Thymus (tissue), 14 donors: ENCODE measurements at places on chromosomes 5 and 9.

DNA sequence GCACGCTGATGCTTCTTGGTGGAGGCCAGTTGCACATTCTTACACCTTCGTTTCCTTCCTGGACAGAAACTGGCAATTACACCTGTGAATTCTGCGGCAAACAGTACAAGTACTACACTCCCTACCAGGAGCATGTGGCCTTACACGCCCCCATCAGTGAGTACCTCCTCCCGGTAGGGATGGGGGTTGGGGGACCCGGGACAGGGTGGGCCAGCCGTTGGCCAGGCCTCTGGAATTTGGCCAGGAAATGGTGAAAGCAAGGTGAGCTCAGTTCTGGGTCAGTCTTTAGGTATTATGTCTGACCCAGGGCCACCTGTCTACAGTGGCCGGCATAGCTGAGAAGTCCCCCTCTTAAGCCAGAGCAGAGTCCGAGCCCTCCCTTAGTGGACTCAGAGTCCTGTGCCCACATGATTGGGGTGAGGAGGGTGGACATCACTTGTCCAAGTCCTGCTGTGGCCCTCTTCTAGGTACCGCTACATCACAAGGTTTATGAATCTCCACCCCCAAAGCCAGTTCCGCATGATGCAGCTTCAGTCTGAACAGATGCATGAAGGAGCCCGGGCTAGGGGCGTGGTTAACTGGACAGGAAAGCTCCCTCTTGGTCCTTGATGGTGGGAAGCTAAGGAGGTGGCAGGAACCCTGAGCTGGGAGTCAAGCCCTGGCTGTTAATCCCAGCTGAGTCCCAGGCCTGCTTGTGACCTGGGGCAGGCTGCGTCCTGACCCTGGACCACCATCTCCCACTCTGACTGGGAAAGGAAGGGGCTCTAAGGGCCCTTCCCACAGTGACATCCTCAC is 61.3 kb downstream of the AMBP start:
- peak; percentile 17 for DNase-seq

DNA sequence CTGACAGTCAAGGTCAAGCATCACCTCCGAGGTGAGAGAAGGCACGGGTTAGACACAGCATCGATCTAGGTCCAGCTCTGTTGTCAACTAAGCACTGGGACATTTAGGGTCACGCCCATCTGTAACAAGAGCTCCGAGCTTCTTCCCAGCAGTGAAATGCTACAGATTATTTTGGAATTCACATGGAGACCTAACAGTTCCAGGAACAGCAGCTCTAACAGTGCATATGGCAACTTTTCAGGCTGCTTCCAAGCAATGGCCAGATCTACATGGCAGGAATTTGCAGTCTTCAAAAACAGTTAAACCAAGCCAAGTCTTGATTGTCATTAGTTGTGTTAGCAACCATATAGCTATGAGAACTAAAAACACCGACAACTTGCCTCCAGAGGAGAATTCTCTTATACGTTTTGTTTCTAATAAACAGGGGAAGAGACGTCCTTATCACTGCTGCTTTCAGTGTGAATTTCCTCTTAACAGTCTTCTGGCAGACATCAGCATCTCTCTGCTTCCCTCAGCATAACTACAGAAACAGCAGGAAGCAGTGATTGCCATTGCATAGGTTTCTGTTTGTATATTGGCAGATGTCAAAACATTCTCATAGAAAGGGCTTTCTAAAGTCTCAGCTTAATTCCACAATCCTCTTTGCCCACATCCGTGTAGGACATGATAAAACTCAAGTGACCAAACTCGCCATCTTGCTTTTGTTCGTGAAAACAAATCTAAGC is 242.1 kb upstream of the DAPK1 start:
- DNase-seq, result no peak

DNA sequence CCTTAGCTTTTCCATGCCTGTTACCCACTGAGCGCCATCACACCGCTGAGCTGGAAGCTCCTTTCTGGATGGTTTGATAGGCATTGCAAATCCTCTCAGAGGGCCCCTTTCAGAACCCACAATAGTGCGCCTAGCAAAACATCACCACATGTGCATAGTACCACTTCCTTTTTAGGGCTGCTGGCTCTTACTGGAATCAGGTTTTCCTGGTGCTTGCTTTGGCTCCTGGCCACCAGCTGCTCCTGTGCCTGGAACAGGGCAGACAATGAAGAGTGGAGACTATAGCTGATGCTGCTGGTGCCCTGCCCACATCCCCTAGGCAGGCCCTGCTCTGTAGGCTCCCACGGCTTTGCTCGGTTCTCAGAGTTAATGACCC is 163.6 kb upstream of the SEMA6A start:
- DNase-seq, result no peak

DNA sequence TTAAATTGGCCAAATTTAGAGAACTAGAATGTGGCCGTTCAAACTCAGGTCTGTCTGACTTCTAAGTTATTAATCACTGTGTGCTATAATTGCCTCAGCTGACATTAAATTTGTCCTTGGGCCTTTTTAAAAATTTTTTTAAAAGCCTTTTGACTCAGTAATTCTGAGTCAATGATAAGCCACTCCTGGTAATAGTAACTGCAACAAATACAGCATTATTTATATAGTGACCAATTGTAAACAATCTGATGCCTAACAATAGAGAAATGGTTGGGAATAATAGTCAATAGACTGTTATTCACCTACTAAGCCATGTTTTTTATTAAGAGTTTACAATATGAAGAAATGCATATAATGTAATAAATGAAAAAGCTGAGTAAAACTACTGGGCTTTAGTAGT is 70.9 kb upstream of the FSD1L start:
- DNase-seq, result no peak

- no peak for DNase-seq
These were observed 46.2 kb downstream of the RNF145 start for GRCh38 chr5:159163027-159163700.

- DNase-seq, result no peak
These were observed 13.7 kb upstream of the FAM120AOS start for GRCh38 chr9:93467062-93467416.

DNA sequence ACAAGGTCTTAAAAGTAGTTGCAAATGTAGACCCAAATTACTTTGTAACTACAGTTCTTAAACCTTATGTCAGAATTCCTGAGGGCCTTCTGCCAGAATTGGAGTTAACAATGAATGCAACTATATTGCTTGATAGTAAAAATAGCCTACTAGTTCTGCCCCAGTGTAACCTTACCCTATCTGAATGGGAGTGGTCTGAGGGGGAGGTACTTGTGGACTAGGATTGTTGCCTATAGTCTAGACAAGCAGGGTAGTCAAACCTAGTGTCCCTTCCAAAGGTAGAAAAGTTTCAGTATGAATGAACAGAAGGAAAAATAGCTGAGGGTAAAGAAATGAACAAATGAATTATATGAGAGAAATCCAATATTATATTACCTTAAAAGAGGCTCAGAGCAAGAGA is 242.2 kb downstream of the PJA2 start:
- no peak for DNase-seq

DNA sequence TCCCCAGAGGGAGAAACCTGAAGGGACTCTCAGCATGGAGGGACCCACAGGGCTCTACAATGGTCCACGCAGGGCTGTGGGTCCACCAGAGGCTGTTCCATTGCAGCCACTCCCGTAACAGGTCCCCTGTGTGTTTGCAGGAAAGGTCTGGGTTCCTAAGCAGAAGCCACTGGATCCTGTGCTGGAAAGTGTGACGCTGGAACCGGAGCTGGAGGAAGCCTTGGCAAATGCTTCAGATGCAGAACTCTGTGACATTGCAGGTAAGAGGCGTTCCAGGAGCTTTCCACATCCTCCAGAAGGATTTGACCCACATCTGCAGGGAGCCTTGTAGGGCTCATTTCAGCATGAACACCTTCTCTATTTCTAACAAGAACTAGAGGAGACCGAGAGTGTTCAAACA is 51.7 kb downstream of the TMOD1 start:
- no peak for DNase-seq

DNA sequence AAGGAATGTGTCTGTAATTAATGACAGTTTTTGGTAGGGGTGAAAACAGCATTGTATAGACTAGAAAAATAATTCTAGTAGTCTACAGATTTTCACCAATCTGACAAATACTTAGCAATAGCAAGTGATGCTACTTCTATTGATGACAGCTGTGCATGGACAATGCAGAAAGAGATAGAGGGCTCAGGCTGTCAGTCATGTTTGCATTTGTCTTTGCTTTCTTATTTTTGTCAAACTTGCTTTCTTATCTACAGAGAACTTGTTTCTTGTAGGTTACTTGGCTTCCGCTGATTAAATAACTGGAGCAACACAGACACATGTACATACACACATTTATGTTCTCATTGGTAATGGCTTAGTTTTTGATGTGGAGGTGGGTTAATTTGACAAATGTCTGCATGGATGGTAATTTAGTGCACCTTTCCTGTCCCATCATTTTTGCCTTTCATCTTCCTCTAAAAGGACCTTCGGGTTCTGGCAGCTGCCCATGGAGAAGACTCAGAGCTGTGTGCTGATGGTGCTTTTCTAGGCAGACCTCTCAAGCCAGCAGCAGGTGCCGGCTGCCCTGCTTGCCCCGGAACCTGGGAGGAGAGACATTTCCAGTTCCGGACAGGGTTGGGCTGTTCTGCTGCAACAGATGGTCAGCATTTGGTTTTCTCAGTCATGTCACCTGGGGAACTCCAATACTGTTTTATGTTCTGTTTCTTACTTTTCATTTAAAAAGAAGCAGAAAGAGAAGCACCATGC is 28.8 kb downstream of the CAMK4 start:
- no peak for DNase-seq

DNA sequence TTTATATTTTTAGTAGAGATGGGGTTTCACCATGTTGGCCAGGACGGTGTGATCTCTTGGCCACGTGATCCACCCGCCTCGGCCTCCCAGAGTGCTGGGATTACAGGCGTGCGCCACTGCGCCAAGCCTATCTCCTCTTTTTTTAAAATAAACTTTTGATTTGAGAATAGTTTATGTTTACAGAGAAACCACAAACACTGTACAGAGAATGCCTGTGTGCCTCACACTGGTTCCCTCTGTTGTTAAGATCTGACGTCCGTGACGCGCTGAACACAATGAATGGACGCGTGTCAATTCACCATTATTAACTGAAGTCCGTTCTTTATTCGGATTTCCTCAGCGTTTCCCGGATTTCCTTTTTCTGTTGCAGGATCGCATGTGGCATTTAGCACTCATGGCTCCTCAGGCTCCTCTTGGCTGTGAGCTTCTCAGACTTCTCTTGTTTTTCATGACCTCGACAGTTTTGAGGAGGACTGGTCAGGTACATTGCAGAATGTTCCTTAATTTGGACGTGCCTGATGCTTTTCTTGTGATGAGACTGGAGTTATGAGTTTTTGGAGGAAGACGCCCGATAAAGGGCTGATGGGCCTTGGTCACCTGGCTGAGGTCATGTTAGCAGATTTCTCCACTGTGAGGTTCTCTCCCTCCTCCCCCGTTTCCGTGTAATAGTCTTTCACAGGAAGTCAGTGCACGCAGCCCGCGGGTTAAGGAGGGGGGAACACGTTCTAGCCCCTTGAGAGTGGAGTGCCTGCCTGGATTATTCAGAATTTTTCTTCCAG is 69.6 kb downstream of the ANKRD33B start:
- peak; percentile 27 for DNase-seq

GRCh38 chr5:69030358-69031062 is 63.3 kb upstream of the SLC30A5 start:
- DNase-seq, result no peak

GRCh38 chr5:82054004-82054710 is 82.3 kb downstream of the ATG10 start:
- DNase-seq, result no peak

DNA sequence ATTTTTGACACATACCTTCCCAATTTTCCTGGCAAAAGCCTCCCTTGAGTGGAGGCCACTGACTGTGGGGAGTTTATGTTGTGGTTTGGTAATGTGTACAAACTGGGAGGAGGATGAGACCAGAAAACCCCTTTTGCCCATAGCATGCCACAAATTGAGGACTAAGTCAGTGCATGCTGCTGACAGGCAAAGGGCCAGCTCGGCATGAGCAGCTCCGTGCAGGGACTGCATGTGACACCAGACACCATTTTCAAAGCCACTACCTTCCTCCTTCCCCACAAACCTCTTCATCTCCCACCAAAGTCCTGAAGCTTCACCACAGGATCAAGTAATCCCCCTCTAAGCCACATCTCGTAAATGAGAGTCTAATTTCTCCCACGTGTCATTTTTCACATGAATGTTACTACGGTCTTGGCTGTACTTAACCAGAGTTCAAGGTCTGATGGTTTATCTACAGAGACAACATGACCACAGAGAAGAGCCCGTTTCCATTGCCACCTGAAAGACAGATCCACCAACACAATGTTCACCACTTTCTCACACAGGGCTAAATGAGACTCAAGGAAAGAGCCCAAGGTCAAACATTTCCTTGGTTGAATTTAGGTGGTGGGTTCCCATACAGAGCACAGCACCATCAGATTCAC is 106.5 kb downstream of the NFIB start:
- DNase-seq, result no peak

GRCh38 chr9:34592895-34593601 is 3.5 kb upstream of the CNTFR start:
- DNase-seq, result peak; percentile 23

DNA sequence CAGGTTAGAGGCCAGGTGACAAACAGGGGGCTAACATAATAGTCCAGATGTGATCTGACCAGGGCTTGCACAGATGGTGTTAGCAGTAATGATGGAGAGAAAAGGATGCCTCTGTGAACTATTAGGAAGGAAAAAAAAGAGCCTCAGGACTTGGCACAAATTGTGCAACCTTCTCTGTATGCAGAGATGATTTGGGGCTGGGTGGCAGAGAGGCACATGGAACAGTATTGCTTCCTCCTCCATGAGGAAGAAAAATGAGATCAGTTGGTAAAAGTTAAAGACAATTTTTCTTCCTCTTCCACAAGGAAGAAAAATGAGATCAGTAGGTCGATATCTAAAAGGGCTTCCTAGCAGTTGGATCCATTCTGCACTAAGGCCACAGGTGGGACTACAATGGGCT is 13.9 kb upstream of the ANXA6 start:
- no peak for DNase-seq

DNA sequence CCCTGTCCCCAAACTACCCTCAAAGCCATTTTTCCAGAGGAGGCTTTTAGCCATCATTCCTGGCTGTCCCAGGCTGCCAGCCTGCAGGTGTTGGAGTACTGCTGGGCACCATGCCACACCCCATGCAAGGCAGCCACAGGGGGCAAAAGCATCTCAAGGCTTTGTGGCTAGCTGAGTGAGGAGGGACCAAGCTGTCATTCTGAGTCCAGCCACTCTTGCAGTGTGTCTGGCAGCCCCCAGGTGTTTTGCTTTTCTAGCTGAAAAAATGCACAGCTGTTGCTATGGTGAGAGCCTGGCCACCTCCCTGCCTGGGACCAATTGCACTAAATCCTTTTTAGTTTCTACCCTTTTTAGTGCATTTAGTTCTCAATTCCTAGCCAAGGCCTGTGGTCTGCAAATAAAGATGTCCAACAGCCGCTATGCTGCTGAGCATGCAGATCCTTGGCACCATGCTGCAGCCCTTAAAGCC is 50.4 kb upstream of the PTGS1 start:
- DNase-seq, result no peak

- DNase-seq, result no peak
These were observed 21.0 kb upstream of the SUSD3 start for GRCh38 chr9:93037476-93037971.

GRCh38 chr5:144089401-144090021 is 80.9 kb downstream of the YIPF5 start:
- no peak for DNase-seq

GRCh38 chr5:136963504-136963903 is 535.6 kb downstream of the SPOCK1 start:
- no peak for DNase-seq
